ENCODE measurements at places on chromosomes 12 and 14. TPM values are rescaled to one million over a fixed set of nuclear protein-coding genes. Genes with fewer than 3 reads are reported as not detected.

GRCh38 chr12:81416571-81416970, 338.7 kb downstream of the ACSS3 start:
- DNase-seq: no peak

Gene RDH12
- not detected for total RNA-seq

Gene OAS3
- 16.7 TPM for total RNA-seq

Gene SDS
- total RNA-seq: 4.4 TPM

DNA sequence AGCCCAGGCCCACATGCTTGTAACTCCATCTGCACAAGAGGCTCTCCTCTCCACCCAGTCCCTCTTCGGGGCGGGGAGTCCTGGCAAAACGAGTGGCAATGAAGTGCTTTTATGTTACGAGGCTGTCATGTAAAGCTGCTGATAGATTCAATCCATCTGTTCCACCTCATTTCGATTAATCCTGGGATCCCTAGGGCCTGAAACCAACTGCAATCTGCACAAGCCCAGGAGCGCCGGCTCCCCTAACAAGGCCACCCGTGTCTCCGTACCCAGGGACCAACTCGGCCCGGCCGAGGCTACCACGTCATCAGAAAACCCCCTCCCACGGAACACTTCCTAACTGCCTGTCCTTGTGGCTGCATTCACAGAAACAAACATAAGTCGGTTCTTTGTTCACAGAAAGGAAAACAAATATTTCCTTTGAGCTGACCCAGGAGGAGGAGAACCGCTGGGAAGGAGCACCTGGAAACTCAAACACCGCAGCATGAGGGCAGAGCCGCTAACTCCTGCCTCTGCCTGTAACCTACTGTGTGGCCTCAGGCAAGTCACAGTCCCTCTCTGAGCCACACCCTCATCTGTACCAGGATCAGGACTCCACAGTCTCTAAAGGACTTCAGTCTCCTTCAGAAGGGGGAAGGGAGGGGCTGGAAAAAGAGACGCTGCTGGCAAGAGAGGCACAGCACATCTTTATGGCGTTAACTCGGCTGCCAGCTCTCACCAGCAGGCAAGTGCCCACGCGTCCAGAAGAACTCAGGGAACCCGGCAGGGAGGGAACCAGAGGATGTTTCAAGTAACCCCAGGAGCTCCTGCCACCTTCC, 47.8 kb downstream of the CCDC88C start:
- DNase-seq: no peak

GRCh38 chr12:113418213-113418879, 3.8 kb upstream of the SDSL start:
- peak; percentile 74 for DNase-seq

DNA sequence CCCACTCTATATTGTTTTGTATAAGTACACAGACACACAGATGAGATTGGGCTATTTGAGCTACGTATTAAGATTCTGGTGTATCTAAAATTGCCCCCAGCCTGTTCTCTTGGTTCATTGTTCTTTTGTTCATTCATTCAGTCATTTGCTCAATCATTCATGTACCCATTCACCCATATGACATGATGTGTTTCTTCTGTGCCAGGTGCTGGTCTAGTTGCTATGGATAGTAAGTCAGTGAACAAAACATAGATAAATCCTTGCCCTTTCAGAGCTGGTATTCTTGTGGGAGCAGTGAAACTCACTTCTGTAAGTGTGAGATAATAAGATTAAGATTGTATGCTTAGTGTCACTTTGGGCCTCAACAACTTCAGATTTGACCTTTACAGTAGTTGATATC, 191.3 kb downstream of the TMTC2 start:
- DNase-seq: no peak
